H4 (cell line): ENCODE measurements at places on chromosomes 2 and 18.
A peak's percentile ranks its signal among the peaks of the same experiment; 100 is the strongest.

GRCh38 chr18:11009147-11009546, 140.2 kb downstream of the PIEZO2 start:
- DNase-seq = no peak

GRCh38 chr2:212117926-212118325, 420.7 kb downstream of the ERBB4 start:
- DNase-seq = no peak

DNA sequence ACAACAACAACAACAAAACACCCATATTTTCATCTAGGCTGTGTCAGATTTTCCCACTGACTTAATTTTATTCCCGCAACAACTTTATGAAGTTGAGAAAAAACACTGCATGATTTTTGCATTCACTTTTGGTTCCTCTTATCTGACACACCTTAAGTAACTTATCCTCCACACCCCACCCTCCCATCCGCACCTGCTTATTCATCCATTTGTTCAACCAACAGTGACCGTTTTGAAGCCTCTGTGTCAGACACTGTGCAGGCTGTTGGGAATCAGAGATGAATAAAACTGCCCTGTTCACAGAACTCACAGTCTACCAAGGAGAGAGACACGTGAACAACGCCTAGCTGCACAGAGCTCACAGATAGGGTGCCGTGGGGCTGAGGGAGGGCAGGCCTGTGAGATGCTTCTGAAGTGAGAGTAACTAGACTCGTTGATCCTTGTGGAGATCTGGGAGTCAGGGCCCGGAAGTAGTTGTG, 7.4 kb downstream of the CNNM4 start:
- no peak for DNase-seq

- no peak for DNase-seq
These were observed 31.5 kb downstream of the SIX3 start for GRCh38 chr2:44972771-44973535.

DNA sequence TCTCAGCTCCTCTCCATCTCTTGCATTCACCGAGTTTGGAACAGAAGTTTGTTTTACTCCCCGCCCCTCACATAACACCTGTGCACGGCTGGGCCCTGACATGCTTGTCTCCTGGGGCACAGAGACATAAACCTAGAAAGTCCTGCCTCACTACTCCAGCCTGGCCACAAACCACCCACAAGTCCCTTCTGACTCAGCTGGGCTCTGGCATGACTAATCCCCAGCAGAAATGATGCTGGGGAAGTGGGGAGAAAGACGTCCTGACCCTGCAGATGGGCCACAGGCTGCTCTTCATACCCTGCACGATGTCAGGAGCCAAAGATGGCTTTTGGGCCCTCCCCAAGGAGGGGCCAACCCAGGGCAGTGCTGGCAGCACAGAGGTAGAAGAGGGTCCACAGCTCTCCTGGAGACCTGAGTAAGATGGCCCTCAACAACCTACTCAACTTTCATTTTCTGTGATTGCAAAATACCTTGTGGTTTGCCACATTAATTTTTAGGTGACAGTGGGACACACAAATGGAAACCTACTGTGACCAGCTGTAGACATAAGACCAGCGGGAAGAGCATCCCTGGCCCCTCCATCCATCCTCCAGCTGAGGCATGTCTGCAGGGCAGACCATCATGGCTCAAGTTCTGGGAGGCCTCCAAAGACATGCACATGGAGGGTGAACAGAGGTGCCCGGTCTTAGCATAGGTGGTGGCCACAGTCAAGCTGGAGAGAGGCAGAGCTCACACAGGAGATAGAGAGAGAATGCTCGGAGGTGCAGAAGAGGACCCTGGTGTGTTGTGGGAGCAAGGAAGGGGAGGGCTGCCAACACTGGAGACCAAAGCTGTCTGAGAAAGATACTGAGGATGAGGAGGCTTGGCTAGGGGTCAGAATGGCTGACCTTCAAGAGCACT, 40.0 kb downstream of the DNMT3A start:
- DNase-seq = peak; percentile 50

- DNase-seq = peak; percentile 99
These were observed 601.0 kb downstream of the SLC4A3 start for GRCh38 chr2:220228310-220229006.

- DNase-seq = no peak
These were observed 89.7 kb upstream of the RNF152 start for GRCh38 chr18:61982475-61982874.

DNA sequence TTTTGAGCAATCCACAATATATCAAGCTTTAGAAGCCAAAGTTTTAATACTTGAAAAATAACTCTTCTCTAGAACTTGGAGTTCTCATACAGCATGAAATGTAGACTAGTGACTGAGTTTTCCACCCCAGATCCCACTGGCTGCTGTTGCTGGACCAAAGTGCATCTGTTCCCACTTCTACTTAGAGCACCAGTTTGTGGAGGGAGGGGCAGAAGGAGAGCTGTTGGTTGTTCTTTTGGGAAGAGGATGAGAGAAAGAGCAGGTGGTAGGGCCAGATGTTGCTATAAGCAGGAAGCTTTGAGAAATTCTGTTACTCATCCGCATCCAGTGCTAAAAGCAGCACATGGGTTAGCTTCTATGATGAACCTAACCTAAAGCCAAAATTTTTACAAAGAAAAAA, 59.0 kb downstream of the MBD2 start:
- DNase-seq = no peak

DNA sequence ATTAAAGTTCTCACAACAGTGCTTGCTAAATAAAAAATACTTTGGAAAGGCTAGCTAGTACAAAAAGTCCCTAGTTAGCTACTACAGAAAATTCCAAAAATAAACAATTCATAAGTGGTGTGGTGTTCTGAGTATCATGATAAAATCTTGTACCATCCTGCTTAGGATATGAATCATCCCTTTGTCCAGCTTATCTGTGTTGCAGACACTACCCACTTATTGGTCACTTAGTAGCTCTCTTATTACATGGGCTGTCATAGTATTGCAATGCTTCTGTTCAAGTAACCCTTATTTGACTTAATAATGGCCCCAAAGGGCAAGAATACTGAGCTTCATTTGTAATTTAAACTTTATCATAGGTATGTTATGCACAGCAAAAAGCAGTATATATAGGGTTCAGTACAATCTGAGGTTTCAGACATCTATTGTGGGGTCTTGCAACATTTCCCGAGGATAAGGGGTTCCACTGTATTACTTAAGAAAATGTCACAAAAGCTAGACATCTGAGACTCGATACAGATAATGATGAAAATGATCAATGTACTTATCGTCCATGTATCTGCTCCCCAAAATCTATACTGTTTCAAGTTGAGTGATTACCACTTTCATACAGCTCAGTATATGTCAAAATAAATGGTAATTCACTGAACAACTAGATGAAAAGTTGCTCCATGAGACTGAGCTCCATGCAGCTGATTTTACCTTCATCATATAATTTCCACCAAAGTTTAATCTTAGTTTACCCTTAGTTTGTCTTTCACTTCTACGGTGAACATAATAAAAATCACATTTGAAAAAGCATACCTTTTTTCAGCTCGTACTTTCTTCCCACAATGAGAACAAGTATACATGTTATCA, 93.8 kb downstream of the C2orf74 start:
- no peak for DNase-seq

- DNase-seq = no peak
These were observed 265.1 kb downstream of the NOL4 start for GRCh38 chr18:33959609-33960008.

- DNase-seq = peak; percentile 39
These were observed at the start of gene RSAD2 for GRCh38 chr2:6877402-6878304. TSS of gene RSAD2 (plus strand) at chr2:6877777. CDS start at chr2:6877801, 24 bp downstream.

- DNase-seq = no peak
These were observed 2.4 kb upstream of the MAPRE3 start for GRCh38 chr2:26968001-26968400.
